ENCODE measurements at places on chromosomes 4 and X.

GRCh38 chr4:128459547-128459946 lies 171.9 kb upstream of the PGRMC2 start:
- DNase-seq: no peak

DNA sequence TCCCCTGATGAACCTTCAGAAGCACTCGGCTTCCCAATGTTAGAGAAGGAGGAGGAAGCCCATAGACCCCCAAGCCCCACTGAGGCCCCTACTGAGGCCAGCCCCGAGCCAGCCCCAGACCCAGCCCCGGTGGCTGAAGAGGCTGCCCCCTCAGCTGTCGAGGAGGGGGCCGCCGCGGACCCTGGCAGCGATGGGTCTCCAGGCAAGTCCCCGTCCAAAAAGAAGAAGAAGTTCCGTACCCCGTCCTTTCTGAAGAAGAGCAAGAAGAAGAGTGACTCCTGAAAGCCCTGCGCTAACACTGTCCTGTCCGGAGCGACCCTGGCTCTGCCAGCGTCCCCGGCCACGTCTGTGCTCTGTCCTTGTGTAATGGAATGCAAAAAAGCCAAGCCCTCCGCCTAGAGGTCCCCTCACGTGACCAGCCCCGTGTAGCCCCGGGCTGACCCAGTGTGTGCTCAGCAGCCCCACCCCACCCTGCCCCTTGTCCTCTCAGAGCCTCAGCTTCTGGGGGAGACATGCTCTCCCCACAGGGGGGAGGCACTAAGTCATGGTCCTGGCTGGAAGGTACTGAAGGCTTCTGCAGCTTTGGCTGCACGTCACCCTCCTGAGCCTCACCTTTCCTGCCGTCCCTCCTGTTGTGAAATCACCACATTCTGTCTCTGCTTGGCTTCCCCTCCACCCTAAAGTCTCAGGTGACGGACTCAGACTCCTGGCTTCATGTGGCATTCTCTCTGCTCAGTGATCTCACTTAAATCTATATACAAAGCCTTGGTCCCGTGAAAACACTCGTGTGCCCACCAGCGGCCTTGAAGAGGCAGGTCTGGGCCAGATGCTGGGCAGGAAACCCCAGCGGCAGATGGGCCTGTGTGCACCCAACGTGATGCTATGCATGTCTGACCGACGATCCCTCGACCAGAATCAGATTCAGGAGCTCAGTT lies 34.7 kb downstream of the NOP14 start:
- no peak for DNase-seq

- no peak for DNase-seq
These were observed 146.7 kb downstream of the PJA1 start for GRCh38 chrX:69018416-69019072.

DNA sequence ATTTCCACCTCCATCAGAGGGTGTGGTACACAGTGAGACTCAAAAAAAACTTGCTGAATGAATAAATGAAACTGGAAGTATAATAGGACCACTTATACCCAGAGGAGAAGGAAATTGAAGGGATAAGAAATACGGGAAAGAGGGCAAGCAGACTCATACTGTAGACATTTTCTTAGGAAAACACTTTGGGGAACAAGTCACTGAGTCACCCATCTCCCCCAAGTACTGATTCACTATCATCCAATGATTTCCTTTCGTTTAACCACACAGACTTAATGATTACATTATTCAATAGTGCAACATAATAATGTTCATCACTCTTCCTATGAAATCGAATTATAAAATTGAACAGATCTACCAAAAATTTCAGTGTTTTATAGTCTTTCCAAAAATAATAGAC lies 97.1 kb downstream of the LDB2 start:
- DNase-seq: no peak

- no peak for DNase-seq
These were observed 12.4 kb upstream of the LONRF3 start for GRCh38 chrX:118961866-118962560.

- DNase-seq: no peak
These were observed 368.0 kb upstream of the AGA start for GRCh38 chr4:177810220-177810619.

GRCh38 chrX:71540801-71541200 lies 7.9 kb downstream of the OGT start:
- DNase-seq: no peak

DNA sequence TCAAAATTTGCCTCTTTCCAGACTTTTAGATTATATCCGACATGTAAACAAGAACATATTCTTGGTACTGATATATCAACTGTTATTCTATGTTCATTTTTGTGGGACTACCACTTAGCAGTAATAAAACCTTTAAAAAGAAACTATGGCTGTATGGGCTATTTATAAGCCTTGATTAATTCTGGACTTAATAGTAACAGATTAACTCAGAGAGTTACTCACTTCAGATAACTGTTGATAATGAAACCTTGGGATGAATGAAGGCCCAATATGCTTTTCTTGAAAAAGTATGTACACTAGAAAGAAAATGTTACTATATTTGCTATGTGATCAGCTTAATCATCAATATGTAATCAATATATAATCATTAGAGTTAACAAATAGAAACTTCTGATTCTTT lies 595.9 kb upstream of the BOD1L1 start:
- DNase-seq: no peak

DNA sequence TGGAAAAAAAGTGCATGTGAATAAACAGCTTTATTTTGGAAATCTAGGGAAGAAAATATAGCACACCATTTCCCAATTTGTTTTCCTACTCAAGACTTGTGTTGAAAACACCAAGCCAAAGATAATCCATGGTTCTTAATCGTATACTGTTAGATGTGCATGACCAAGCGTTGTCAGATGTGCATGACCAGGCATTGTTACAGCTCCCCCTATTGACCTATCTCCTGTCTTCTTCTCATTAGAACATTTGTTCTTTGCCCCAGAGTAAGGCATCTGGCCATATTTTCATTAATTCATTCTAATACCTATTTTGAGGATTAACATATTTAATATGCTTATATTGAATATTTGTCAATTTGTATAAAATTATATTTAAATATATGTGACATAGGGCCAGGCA lies 14.4 kb upstream of the VCX start:
- DNase-seq: no peak

- no peak for DNase-seq
These were observed 43.8 kb downstream of the GEMIN8 start for GRCh38 chrX:13985697-13986435.

- DNase-seq: no peak
These were observed 159.7 kb downstream of the NSUN7 start for GRCh38 chr4:40909363-40909876.

DNA sequence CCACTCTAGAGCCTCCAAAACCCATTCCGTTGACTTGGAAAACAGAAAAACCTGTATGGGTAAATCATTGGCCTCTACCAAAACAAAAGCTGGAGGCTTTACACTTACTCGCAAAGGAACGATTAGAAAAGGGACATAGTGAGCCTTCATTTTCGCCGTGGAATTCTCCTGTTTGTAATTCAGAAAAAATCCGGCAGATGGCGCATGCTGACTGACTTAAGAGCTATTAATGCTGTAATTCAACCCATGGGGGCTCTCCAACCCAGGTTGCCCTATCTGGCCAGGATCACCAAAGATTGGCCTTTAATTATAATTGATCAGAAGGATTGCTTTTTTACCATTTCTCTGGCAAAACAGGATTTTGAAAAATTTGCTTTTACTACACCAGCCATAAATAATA lies 60.8 kb downstream of the ZNF732 start:
- DNase-seq: peak; percentile 4

DNA sequence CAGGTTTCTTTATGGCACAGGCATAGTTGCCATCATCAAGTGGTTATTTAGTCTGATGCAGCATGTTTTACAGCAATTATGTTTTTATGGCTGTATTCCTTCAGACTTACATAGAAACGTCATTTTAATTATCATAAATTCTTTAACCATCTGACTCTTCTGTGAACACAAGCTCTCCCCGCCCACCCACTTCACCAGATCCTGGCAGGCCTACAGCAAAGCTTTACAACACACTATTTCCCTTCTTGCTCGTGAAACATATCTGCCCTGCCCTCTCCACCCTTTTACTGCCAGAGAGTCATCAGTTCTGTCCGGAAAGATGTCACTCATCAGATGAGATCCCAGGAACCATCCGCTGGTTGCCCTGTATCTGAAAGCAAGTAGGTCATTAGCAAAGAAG lies 120.5 kb downstream of the HS6ST2 start:
- DNase-seq: no peak

DNA sequence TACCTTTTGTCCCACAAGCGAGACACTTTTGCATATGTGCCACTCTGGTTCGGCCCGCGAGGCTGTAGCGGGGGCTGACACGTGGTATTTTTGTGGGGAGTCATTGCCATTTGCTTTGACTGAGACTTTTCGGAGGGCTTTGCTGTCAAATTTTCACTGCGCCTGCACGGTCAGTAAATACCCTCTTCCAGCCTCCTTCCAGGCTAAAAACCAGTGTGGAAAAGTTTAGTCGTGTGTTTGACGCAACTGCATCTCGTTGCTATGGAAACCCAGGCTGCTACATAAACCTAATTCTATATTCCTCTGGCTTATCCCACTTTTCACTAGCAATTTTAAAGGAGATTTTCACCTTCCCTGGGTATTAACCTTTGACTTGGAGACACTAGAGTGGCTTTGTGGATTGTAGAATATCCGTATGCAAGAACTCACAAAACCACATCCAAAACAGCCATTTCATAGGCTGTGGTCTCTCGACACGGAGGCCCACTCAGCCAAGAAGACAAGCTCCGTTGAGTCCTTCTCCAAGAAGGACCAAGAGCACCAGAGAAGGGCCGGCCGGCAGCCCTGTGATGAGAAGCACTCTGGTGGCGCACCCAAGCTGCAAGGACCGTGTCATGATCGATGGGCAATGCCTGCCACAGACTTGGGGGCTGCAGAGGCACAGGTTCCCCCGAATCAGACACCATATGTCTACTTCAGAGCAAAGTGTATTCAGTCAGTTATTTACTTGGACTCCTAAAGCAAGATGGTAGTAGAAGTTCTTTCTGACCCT lies 38.4 kb upstream of the ENPP6 start:
- DNase-seq: no peak

- no peak for DNase-seq
These were observed 10.3 kb downstream of the LAP3 start for GRCh38 chr4:17587094-17587822.

- no peak for DNase-seq
These were observed 494.3 kb downstream of the IL15 start for GRCh38 chr4:142130666-142131065.

GRCh38 chr4:116796022-116796421 lies 289.4 kb downstream of the TRAM1L1 start:
- no peak for DNase-seq

DNA sequence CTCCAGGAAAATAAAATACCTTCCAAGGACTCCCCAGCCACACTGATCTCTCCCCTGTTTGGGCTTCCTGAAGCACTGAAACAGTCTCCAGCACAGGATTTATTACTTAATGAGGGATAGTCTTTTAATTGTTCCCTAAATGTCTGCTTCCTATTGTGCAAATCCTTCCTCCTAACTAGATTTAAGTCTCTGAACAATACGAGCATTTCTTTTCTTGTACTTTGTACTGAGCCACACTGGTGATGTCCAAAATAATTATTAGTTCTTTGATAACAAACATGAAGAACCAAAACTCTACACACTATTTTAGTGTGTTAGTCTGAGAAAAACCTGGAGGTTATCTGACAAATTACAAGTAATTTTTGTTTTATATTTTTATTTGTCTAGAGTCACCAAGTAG lies 5.1 kb downstream of the ADGRA3 start:
- DNase-seq: no peak

- peak; percentile 34 for DNase-seq
These were observed 99.6 kb upstream of the INTU start for GRCh38 chr4:127533028-127533700.

GRCh38 chr4:114310296-114310925 lies 288.2 kb upstream of the UGT8 start:
- DNase-seq: no peak

- no peak for DNase-seq
These were observed 19.4 kb upstream of the CPLX1 start for GRCh38 chr4:845233-845835.

DNA sequence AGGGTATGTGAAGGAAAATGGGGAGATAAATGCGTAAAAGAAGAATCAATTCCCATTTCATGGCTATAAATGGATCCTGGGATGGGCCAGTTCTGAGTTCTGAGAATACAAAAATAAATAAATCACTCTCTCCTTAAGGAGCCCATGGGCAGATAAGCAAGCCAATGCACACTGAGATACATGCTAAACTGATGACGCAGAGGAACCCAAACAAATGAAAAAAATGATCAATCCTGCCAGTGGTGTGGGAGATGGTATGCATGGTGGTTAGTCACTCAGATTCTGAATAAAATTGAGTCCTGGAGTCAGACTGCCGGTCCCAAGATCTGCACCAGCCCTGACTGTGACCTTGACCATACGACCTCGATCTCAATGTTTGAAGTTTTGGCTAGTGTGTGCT lies 59.7 kb downstream of the NEIL3 start:
- DNase-seq: no peak

- DNase-seq: peak; percentile 27
These were observed 15.2 kb downstream of the ASB11 start for GRCh38 chrX:15299941-15300851.

DNA sequence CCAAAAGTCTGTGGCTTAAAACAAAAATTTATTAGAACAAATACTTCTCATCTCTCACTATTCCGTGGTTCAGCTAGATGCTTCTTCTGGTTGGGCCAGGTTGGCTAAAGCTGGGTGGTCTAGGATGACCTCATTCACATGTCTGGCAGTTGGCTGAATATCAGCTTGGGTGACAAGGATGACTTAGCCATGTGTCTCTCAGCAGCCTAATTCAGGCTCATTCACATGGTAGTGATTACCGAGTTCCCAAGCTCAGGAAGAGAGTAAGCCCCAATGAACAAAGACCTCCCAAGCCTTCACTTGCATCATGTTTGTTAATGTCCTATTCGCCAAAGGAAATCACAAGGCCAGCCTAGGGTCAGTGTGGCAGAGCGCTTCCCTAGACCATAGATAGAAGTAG lies 119.4 kb downstream of the FANCB start:
- no peak for DNase-seq

- no peak for DNase-seq
These were observed 36.4 kb downstream of the ZAR1 start for GRCh38 chr4:48526406-48526805.

DNA sequence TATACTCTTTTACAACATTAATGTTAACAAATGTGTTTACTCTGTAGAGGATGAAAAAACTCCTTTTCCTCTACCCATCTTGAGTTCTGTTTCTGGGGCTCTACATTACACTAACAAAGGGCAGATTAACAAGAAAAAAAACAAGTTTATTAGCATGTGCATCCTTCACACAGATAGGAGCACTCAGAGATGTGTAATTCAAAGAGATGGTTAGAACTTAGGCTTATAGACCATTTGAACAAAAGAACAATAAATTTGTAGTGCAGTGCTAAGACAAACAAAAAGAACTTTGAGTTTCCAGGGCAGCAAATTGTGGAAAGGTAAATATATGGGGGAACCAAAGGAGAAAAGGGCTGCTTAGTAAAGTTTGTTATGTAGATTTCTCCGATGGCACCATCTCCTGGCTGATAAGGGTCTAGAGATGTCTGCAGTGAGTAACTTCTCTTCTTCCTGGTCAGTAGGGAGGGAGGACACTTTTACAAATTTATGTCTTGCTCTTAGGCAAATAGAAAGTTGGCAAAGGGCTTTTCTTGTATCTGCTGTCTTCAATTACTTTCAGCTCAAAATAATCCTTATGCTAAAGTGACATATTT lies 1249.9 kb upstream of the TENM3 start:
- DNase-seq: no peak

All from left kidney (tissue), 8 donors.